ENCODE measurements at places on chromosomes 3 and 15. TPM values are rescaled to one million over a fixed set of nuclear protein-coding genes. Genes with fewer than 3 reads are reported as not detected.

The TTLL13 gene
- total RNA-seq, result not detected

The ARHGEF26 gene
- total RNA-seq, result 16.0 TPM

The DCLK3 gene
- total RNA-seq, result not detected

The SHC4 gene
- total RNA-seq, result 0.48 TPM

The CADPS gene
- 0.09 TPM for total RNA-seq

The MASP1 gene
- total RNA-seq, result 6.2 TPM

The HYAL1 gene
- 12.2 TPM for total RNA-seq

The KNG1 gene
- total RNA-seq, result not detected

The SLC22A13 gene
- 0.48 TPM for total RNA-seq

The TRAIP gene
- total RNA-seq, result not detected

The HSPBAP1 gene
- 21.3 TPM for total RNA-seq

DNA sequence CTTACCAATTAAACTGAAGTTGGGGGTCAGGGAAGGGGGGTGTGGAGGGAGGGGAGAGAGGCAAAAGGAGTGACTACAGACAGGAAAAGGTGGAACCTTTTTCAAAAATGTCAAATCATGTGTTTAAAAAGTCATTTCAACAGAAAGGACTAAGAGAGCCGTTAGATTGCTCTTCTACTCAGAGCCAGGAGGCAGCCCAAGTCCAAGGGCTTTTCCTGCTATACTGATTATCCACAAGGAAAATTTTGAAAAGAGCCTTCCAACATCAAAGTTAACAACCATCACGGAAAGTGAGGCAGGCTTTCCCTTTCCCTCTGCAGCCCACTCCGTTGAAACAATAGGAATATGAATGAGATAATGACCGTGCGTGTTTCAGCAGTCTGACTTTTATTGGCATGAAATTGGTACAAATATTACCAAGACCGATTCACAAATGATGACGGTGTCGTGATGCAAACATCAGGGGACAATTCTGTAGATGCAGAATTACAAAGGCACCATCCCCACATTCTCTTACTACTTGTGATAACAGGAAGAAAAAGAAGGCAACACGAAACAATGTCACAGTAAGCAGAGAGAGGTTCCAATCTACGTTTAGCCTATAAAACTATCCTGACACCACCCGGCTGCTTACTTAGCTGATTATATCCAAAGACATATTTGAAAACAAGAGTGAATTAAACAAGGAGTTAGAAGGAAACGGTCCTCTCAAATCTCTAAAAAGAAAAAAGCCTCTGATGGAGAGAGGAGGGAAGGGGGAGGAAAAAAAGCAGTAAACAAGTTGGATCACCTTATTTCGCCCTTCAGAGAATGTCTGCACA is 453.7 kb downstream of the FOXP1 start:
- DNase-seq, result no peak

DNA sequence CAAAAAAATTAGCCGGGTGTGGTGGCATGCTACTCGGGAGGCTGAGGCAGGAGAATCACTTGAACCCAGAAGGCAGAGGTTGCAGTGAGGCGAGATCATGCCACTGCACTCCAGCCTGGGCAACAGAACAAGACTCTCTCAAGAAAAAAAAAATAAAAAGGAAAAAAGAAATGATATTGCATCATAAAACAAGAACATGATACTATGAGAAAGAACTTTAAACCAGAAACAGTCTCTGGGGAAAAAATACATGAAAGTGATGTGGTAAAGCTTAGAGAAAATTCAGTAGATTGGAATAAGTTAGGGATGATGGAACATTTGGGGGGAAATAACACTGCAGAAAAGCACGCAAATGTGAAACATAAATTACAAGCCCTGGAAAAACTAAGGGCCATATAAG is 54.7 kb downstream of the CRYGS start:
- DNase-seq, result no peak

- no peak for DNase-seq
These were observed 1.9 kb downstream of the UBP1 start for GRCh38 chr3:33438284-33438668.

DNA sequence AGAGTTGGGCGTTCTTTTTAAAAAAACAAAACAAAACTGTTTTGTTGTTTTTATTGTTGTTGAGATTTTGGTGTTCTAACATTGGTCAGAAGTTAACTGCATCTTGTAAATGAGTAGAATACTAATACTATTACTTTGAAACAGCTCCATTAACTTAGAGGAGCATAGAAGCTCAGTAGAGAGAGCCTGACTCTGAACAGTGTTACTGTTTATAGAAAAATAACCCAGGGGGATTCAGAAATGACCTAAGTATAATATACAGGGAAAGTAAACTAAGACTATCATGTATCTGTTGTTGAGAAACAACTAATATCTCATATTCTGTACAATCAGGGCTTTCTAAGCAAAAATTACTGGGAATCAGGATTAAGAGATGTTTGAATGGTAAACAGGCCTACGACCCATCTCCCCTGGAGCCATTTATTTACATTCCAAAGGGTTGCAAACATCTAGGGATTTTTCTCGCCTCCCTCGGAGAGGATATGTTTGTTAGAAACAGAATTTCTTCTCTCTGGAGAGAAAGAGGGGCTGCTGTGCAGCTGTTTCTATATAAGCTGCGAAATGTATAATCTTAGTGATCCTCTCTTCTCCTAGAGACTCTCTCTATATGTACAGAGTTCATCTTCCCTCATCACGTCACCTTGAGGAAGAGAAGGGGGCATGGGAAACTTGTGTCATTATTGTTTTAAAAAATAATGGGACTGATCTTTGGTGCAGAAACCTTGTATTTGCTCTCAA is 827.5 kb upstream of the DPPA4 start:
- DNase-seq, result no peak

DNA sequence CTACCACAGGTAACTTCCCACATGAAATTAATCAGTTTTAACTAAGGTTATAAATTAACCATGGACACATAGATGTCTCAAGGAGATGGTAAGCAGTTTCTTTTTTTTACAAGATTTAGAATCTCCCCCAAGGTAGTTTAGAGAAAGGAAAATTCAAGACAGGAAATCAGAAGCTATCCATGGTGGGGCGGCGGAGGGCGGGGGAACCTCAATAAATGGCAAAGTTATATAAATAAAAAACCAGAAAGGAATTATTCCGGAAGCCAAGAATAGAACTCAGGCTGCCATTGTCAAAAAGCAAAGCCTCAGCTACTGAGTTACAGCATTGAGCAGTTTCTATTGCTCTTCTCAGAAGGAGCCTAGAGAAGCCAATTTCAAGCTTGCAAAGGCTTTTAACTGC is 172.1 kb upstream of the SMAD3 start:
- DNase-seq, result no peak

- no peak for DNase-seq
These were observed 80.6 kb downstream of the CCR1 start for GRCh38 chr3:46127503-46127902.

- DNase-seq, result no peak
These were observed 81.6 kb downstream of the STT3B start for GRCh38 chr3:31614162-31614921.

DNA sequence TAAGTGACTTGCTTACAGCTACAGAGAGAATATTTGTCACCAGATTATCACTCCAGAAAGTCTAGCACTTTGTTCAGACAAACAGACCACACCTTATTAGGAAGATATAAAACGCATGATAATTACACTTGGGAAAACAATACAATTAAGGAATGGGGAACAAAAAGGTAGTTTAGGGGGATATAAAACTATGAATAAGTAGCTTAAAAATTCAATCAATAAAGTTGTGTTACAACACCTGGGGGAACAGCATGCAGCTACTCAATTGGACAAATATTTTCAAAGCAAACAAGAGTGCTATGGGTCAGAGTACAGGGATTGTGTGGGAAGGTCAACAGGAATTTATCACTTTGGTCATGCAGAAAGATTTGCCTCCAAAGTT is 15.1 kb downstream of the CLDN1 start:
- DNase-seq, result no peak

DNA sequence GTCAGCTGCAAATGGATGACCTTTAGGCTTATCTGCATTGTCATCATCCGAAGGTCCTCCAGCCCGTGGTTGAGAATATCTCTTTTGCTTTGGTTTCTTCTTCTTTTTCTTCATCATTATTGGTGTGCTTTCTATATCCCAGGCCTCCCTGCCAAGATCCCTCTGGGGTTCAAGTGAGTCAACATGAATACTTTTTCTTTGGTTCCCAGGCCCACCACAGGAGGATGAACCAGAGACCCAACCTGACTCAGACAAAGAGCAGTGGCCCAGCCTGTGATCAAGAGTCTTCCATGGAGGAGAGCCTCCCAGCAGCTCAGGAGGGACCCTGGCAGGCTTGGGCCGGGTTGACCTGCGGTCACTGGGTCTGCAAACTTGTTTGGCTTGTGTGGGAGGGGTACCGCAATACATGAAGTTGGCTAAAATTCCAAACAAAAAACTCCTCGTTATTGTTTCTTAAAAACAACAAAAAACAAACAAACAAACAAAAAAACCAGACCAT is 104.2 kb downstream of the MAP4 start:
- no peak for DNase-seq

DNA sequence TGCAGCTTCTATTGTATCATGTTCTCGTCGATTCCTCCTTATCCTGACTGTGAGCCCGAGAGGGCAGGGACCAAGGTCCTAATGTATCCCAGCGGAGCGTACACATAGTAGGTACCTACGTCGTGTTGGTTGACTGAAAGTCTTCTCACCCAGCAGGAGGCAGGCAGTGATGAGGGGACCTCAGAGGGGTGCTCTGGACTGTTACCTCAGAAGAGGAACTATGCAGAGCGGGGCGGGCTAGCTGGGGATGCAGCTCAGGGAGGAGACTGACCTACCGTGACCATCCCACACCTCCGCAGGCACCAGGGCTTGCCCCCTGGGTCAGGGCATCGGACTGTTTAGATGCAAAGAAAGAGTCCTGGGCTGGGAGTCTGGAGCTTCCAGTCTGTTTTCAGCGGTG is 11.4 kb downstream of the CHAC1 start:
- no peak for DNase-seq

- DNase-seq, result no peak
These were observed 560.0 kb upstream of the CFAP20DC start for GRCh38 chr3:59609657-59610348.

DNA sequence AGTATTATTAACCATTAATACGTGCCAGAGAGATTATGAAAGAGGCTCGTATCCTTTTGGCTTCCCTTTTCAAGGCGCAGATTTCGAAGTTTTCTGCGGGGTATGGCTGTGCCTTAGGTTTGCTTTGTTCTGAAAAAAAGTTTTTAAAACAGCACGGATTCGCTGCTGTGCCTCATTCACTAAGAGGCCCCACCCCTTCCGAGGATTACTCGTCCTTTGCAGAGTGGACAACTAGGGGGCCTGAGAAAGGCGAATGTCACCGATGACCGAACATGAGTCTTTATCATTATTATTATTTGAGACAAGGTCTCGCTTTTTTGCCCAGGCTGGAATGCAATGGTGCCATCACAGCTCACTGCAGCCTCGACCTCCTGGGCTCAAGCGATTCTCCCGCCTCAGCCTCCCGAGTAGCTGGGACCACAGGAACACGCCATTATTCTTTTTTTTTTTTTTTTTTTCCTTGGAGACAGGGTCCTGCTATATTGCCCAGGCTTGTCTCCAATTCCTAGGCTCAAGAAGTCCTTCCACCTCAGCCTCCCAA is 684 bp upstream of the RPS27L start:
- peak; percentile 34 for DNase-seq

- DNase-seq, result no peak
These were observed 176.6 kb downstream of the USP13 start for GRCh38 chr3:179829401-179829800.

DNA sequence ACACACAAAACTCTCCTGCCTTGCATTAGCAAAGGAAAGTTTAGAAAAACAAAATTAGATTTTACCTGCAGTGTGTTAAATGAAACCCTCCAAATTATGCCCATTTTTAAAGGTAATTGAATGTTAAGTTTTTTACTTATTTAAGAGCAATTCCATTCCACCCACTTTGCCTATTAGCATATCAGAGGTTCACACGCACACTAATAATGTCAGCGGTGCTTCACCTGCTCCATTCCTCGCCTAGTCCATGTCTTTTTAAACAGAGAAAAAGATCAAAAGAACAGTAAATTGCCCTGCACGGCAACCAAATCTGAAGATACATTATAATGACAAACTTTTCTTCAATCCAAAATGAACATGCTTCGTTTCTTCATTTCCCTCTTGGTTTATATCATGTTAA is 97.3 kb upstream of the LRRN1 start:
- DNase-seq, result no peak

GRCh38 chr3:160822936-160823335 is 66.9 kb downstream of the PPM1L start:
- no peak for DNase-seq

GRCh38 chr3:141246958-141247301 is 15.3 kb downstream of the PXYLP1 start:
- no peak for DNase-seq

- DNase-seq, result no peak
These were observed 11.2 kb downstream of the MYD88 start for GRCh38 chr3:38149708-38150107.

DNA sequence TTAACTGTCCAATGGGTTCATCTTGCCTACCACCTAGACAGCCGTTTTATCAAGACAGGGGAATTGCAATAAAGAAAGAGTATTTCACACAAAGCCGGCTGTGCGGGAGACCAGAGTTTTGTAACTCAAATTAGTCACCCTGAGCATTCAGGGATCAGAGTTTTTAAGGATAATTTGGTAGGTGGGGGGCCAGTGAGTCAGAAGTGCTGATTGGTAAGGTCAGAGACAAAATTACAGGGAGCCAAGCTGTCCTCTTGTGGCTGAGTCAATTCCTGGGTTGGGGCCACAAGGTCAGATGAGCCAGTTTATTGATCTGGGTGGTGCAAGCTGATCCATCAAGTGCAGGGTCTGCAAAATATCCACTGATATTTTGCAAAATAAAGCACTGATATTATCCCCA is 29.9 kb upstream of the GPD1L start:
- DNase-seq, result no peak

DNA sequence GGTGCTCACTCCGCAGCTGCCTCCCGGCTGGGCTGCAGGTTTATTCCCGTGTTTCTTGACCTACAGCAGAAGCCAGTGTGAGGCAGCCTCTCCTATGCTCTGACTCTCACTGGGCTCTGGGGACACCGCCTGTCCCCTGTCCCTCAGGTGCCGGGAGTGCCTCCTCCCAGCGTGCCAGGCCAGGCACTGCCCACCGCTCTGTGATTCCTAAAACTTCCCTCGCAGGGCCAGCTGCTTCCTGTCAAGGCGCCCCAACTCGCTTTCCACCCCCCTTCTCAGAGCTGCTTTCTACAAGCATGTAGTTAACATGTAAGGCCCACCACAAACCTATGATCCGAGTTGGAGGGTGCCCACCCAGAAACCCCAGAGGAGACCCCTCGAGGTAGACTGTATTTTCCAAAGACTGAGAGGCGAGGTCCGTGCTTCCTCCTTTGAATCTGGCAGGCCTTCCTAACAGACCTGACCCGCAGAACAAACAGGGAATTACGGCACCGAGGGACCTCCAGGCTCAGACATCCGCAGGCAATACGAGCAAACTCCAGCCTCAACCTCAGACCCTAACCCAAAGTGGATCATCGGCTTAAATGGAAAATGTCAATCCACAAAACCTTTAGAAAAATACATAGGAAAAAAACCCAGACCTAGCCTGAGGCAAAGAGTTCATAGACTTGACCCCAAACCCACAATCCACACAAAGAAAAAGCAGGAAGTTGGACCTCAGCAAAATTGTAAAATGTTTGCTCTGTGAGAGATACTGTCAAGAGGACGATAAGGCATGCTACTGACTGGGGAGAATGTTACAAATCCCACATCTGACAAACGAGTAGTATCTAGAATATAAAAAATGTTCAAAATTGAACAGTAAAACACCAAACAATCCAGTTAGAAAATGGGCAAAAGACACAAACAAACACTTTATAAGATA is 121.3 kb upstream of the IQSEC1 start:
- DNase-seq, result no peak

GRCh38 chr3:124089214-124089613 is 97.3 kb upstream of the ROPN1 start:
- no peak for DNase-seq

GRCh38 chr3:24963762-24964625 is 464.1 kb upstream of the RARB start:
- DNase-seq, result no peak
